ENCODE measurements at places on chromosomes 16 and 17.

DNA sequence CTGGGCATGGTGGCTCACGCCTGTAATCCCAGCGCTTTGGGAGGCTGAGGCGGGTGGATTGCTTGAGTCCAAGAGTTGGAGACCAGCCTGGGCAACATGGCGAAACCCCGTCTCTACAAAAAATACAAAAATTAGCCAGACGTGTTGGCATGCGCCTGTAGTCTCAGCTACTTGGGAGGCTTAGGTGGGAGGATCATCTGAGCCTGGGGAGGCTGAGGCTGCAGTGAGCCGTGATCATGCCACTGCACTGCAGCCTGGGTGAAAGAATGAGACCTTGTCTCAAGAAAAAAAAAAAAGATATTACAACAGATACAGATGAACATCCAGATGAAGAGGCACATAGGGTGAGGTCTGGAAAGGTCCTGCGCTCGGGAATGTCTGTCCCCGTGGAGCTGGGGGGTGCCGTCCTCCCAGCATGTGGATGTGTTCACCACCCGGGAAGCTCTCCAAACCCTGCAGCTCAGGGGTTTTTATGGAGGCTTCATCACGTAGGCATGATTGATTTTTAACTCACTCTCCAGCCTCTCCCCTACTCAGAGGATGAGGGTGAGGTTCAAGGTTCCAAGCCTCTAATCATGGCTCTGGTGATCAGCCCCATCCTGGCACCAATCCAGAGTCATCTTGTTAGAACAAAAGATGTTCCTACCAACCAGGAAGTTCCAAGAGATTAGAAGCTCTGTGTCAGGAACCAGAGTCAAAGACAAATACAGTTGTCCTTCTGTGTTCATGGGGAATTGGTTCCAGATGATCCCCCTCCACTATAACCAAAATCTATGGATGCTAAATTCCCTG lies 85.0 kb upstream of the DNAJA2 start:
- no peak for DNase-seq

DNA sequence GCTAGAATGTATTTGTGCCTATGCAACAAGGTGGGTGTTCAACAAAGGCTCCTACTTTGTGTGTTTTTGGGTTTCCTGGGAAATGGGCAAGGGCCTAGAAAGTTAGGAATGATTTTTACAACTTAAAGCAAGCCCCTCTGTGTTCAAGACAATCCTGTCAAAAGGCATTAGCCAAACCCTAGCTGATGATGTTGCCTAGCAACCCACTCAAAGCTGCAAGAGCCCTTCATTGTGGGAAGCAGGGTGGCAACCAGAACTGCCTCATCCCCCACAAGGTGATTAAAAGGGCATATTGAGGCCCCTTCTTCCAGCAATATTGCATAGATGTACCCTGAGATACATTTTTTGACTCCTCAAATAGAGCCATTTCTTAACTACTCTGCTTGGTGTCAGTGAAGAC lies 16.0 kb upstream of the RASL10B start:
- DNase-seq: no peak

DNA sequence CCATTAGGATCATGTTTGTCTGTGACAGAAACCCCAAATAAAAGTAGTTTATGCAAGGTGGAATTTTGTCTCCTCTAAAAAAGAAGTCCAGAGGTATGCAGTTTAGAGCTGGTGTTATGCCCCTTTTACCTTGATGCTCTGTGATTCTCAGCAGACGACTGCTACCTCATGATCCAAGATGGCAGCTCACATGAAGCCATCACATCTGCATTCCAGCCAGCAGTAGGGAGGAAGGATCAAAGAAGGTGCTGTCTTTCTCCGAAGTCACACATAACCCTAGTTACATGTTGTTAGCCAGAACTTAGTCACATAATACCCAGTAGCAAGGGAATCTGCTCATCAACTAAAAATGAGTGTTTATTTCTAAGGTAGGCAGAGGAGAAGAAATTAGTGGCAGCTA lies 135.7 kb upstream of the HS3ST2 start:
- no peak for DNase-seq

GRCh38 chr17:1003972-1004768 lies 7.2 kb downstream of the TIMM22 start:
- DNase-seq: no peak

- DNase-seq: no peak
Observed at GRCh38 chr16:14370736-14371234, 259.3 kb downstream of the PARN start.

DNA sequence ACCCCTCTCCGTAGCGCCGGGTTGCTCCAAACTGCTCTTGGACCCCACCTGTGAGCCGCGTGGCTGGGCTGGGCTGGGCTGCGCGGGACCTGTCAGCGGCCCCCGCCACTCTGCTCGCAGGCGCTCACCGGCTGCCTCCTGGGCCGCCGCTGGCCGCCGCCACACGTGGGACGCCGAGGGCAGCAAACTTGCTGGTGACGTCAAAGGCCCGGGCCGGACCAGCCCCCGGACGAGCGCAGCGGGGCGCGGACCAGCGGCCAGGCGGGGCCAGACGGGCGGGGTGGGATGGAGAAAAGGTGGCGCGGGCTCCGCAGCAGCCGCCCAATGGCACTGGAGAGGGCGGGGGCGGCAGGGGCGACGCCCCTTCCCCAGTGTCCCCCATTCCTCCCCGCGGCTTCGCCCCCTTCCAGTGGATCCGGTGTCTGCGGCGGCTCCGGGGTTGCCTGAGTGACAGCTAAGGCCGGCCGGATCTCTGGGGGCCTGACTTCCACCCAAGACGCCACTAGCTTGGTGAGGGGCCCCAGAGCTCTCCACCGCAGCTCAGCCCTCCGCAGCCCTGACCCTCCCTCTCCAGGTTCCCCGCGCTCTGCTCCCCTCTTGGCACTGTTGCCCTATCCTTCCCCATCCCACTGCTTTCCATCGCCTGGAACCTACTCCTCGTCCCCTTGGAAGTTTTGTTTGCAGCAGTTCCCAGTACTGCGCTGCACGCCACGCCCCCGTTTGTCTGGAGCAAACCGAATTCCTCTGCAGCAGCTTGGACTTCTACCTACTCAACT lies at the start of gene HS3ST3A1:
TSS of gene HS3ST3A1 (minus strand) at position 154 of the 776 bp plus-strand sequence. CDS start 800 bp downstream, outside the sequence.
- peak; percentile 68 for DNase-seq

DNA sequence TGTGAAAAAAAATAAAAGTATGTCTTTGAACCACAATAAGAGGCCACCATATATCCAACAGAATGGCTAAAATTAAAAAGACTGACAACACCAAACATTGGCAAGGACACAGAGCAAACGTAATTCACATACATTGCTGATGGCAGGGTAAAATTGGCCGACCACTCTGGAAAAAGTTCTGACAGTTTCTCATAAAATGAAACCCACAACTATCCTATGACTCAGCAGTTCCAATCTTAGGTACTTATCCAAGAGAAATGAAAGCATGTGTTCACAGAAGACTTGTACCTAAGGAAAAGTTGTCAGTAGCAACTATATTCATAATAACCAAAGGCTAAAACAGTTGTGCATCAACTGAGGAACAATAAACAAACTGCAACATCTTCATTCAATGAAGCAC lies 357.3 kb upstream of the XYLT1 start:
- DNase-seq: peak; percentile 89

DNA sequence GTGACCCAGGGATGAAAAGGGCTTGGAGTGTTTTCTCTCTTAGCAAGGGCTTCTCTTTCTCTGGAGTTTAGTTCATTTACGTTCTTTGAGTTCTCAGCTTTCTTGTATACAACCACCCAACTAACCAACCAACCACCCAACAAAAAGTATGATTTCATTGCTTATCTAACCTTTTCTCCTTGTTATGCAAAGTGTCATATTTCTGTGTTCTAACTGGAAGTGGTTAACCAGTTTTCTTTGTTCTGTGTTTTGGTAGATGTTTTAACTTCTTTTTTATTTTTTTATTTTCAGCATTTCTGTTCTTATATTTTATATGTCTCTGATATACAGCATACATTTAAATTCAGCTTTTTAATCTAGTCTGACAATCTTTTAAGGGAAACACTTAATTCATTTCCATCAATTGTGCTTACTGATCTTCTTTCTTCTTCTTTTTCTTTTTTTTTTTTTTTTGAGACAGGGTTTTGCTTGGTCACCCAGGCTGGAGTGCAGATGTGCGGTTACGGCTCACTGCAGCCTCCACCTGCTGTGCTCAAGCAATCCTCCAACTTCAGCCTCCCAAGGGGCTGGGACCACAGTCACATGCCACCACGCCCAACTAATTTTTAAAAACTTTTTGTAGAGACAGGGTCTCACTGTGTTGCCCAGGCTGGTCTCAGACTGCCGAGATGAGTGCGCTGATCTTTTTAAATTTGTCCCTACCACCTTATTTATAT lies 29.6 kb downstream of the NLK start:
- DNase-seq: no peak

DNA sequence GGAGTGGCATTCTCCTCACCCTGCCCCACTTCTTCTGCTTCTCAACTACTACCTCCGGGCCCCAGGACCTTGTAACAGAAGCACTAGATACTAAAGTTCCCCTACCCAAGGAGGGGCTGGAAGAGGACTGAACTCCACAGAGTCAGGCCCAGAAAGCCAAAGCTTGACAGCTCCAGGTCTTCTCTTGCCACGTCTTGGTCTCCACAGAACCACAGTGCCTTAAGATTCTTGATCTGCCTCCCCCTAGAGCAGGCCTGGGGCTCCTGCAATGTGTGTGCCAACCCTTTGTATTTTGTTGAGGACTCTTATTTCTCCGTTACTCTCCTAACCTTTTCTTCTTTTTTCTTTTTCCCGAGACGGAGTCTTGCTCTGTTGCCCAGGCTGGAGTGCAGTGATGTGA lies 4.0 kb downstream of the SLC16A13 start:
- no peak for DNase-seq

GRCh38 chr16:76885776-76886537 lies 305.0 kb upstream of the MON1B start:
- no peak for DNase-seq

- peak; percentile 91 for DNase-seq
Observed at GRCh38 chr17:59825533-59826322, 67.0 kb downstream of the TUBD1 start.

DNA sequence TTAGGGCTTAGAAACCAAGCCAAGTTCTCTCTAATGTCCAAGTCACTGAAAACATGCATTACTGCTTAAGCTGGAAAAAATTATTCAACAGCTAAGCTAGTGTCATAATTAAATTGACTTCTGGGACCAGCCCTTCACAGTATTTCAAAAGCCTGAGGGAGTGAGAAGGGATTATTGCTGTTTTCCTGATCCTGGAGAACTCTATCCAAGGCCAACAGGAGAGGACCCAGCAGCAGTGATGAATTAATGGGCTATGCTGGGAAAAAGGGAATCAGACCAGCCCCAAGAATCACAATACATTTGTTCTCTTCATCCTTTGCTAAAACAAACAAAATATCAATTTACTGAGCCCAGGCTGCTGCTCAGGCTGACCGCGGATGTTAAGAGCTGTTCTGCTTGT lies 34.5 kb upstream of the CLEC3A start:
- no peak for DNase-seq

GRCh38 chr16:11107780-11108465 lies 148.1 kb downstream of the SOCS1 start:
- DNase-seq: no peak

- DNase-seq: no peak
Observed at GRCh38 chr17:9729735-9730420, 61.5 kb downstream of the DHRS7C start.

- no peak for DNase-seq
Observed at GRCh38 chr16:68475071-68475470, 26.8 kb upstream of the SMPD3 start.

- no peak for DNase-seq
Observed at GRCh38 chr17:61746248-61746985, 116.9 kb downstream of the BRIP1 start.

DNA sequence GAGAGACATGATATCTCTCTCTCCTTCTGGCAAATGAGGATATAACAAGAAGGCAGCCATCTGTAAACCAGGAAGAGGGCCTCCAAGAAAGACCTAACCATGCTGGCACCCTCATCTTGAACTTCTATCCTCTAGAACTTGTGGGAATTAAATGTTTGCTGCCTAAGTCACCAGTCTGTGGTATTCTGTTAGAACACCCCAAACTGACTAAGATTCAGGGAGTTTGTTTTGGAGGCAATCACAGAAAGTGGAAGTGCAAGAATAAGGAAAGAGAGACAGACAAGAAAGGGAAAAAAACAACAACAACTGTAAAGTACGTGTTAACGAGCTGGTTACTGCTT lies 114.5 kb upstream of the GOT2 start:
- no peak for DNase-seq

GRCh38 chr17:53687324-53687723 lies 135.4 kb upstream of the KIF2B start:
- no peak for DNase-seq

- DNase-seq: no peak
Observed at GRCh38 chr16:66476328-66477027, 49.4 kb downstream of the BEAN1 start.

All from fibroblast of skin of left biceps (primary cell).